Hypothalamus (tissue), 51 donors: ENCODE measurements at places on chromosomes 11 and 22.

- DNase-seq: no peak
These were observed 18.9 kb downstream of the SHANK3 start for GRCh38 chr22:50691521-50691920.

DNA sequence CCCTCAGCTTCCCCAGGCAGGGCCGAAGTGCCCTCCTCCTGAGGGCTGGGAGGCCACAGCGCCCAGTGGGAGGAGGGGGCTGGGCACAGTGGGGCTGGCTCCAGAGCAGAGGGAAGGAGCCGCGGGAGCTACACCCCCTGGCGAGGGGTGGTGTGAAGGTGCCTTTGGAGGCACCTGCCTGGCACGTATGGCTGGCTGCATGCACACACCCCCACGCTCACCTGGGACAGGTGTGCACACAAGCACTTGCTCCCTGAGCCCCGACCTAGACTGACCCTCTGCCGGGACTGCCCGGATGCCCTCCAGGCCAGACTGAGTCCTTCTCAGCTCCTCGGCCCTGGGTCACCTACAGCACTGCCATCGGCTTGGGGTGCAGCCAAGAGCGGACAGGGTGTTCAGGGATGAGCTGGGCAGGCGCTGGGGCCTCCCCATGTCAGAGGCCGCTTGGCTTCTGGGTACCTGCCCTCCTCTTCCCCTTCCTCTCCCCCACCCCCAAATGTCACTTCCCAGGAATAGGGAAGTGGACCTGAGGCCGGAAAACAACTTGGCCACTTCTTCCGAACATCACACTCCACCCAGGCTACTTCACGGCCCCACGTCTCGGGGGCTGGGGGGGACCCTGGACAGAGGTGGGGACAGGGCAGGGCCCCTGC lies 7.4 kb upstream of the PIM3 start:
- DNase-seq: no peak

DNA sequence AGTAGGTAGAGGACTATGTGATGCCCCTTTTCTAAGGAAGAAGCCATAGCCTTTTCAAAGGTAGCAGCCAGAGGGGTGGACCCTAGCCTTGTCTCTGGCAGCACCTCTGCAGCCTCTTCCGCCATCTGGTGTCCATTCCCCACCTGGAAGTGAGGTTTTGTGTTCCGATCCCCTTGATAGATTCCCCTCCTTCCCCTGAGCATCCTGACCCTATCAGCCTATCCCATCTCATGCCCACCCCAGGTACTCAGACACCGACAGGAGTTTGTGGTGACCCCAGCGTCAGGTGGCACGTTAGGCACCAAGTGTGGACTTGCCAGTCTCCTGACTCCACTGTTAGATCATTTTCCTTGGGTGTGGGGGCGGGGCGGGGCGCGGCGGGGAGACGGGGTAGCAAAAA lies 398 bp upstream of the FAM89B start:
- no peak for DNase-seq

DNA sequence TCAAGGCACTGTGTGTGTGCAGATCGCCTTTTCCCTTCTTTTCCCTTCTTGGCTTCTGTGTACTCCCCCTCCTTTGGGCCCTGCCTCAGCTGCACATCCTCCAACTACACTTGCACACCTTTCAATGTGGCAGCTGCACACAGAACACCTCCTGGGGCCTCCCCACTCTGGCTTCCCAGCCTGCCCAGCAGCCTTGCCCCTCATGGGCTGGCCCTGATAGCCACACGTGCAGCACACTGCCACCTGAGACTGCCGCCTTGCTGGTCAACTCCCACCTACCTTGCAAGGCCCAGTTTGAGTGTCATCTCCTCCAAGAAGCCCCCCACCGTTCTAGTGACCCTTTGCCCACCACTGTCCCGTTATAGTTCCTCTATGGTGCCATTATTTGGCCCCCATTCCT lies 77.3 kb upstream of the ARFGAP3 start:
- no peak for DNase-seq

DNA sequence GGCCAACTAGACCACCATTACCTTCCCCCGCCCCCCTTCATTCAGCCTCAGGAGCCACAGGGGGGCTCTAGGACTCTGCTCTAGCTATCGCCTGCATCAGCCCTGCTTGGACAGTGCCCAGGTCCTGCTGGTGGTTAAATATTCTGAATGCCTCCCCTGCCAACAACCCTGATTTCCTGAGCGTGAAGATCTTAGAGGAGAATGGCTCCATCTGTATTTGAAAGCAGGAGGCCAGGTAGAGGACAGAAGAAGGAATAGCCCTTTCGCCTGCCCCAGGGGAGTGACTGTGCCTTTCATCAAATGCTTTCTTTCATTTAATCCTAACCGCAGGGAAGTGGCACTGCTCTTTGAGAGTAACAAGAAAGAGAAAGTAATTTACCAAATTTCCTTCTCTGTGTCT lies 69.2 kb downstream of the ISX start:
- no peak for DNase-seq

- DNase-seq: no peak
These were observed 39.8 kb upstream of the CARS1 start for GRCh38 chr11:3096909-3097530.

- DNase-seq: no peak
These were observed 30.4 kb downstream of the FADD start for GRCh38 chr11:70233511-70233934.

GRCh38 chr22:29907753-29908515 lies 25.0 kb downstream of the MTMR3 start:
- DNase-seq: no peak

DNA sequence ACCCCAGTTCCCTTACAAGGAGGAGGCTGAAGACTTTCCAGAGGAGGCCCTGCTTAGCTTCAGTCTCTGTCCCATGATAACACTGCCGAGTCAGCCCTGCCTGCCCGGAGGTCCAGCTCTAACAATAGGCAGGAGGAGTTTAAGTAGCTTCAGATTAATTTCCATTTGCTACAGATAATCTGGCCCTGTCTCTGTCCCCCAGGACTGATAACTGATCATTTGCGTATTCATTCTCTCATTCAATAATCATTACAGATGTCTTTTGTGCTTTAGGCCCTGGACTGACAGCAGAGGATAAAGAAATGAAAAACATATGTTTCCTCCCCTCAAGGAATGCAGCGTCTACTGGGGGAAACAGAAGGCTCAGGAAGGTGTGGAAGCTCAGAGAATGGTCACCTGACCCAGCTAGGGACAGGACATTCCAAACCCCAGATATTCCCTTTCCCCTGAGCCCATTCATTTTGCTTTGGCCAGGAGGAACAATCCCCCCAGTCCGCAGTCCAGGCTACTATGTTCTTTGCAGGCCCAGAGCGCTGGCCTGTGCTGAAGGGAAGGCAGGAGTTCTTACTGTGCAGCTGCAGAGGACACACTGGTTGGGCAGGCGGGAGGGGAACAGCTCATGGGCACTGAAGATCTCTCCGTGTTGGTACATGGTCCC lies 20.8 kb downstream of the CHRDL2 start:
- no peak for DNase-seq

DNA sequence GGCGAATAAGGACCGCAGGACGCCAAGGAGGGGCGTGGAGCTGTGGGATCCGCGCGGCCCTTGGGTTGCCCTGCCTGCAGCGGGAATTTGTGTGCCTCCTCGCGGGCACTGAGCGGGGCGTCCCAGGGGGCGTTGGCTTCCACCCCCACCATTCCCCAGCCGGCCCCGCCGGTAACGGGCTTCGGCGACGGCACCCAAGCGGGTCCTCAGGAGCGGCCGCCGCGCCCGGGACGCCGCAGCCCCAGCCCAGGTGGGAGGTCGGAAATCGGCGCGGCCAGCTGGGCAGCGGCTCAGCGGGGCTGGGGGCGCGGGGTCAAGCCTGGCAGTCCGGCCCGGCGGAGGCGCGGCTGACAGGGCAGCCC lies 320 bp downstream of the CLTCL1 start:
- no peak for DNase-seq

DNA sequence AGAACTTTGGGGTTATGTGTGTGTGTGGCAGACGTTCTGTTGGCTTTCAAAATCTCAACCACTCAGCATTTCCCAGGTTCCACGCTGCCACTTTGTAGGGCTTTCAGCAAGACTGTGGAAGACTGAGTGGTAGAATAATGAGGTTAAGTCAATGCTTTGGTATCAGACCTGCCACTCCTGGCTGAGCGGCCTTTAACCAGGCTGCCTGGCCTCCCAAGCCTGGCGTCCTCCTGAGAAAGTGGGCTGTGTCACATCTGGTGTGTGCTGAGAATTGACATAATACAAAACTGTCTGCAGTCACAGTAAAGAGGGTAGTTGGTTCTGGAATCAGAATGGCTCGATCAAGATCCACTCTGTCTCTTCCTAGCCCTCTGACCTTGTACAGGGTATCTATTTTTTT lies 126.5 kb downstream of the DBX1 start:
- no peak for DNase-seq

DNA sequence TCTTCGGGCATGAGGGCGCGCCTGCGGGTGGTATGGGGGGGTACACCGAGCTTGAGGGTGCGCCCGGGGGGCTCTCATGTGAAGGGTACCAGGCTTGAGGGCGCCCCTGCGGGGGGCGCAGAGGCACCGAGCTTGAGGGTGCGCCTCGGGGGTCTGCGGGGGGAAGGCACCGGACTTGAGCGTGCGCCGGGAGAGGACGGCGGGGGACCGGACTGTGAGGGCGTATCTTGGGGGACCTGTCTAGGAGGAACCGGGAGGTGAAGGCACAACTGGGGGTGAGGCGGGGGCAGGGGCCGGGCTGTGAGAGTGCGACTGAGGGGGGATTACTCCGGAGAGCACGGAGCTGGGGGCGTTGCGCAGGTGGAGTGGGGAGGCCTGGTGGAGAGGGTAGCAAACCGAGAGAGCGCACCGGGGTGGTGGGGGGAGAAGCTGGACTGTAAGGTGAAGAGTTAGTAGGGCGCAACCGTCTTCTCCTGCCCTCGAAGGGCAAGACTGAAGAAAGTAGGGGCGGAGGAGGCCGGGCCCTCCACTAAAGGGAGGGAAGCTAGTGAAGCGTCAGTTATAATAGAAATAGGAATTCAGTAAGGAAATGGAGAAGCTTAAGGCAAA lies 1.1 kb upstream of the DDX6 start:
- no peak for DNase-seq

DNA sequence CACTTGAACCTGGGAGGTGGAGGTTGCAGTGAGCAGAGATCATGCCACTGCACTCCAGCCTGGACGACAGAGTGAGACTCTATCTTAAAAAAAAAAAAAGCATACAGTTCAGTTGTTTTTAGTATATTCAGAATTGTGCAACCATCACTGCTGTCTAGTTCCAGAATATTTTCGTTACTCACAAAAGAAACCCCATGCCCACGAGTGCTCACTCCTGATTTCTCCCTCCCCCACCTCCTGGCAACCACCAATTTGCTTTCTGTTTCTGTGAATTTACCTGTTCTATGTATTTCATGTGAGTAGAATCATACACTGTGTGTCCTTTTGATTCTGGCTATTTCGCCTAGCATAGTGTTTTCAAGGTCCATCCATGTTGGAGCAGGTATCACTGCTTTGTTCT lies 24.8 kb downstream of the PTPRJ start:
- DNase-seq: no peak

DNA sequence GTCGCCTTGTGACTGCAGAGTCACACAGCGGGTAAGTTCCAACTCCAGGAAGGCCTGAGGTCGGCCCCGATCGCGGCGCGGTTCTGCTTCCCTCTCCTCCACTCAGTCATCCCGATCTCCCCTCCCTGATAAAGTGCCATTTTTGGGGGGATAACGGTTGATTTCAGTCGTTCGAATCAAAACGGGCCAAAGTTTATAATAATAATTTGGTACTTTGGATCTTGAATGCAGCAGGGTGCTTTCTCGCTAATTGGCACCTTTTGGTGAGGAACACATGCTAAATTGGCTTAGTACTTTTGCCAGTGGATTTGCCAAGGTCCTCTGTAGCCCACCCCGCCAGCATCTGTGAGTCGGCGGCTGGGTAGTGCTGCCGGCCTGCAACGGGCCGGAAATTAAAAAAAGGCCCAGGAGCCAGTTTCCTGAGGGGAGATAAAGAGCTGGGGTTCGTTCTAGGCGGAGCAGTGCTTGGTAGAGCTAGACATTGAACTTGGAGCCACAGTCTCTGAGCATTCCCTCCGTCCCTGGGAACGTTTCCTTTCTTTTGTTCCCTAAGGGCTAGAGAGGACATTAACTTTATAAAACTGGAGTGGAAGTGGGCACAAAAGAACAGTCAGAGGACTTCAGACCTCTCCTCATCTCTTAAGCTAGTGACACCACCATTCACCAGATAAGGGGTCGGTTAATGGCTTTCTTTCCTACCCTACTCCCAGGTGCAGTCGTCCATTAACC lies 997 bp downstream of the UBE2L3 start:
- no peak for DNase-seq

DNA sequence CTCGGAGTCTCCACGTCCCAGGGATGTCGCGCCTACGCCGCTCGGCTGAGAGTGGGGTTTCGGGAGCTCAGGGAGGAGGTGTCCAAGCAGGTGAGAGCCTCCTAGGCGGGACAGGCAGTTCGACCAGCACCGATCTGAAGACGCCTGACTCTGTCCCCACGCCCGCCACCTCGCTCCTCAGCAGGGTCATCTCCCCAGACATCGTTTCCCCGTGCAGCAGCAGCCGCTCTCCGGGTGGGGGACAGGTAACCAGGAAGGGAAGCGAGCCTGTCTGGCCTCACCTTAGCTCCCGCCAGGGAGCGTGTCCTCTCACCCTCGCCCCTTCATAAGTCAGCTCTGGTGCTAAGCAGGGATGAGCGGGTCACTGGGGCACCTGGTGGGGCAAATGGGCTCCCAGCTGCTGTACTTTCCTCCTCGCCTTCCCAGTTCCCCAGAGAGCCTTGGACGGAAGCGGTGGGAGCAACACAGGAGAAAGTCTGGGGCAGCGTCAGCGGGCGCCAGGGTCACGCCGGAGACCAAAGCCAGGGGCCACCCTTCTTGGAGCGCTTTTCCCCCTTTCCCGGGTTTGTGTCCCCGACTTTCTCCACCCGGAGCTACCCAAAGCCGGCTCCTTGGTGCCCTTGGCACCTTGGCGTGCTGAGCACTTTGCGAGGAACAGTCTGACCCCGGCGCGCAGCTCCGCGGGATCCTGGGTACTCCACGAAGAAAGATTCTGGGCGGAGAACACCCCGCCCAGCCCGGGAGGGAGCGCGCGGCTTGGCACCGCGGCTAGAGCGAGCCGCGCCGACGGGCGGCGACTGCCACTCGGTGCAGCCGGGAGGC lies 1.6 kb downstream of the SPON1 start:
- DNase-seq: no peak

DNA sequence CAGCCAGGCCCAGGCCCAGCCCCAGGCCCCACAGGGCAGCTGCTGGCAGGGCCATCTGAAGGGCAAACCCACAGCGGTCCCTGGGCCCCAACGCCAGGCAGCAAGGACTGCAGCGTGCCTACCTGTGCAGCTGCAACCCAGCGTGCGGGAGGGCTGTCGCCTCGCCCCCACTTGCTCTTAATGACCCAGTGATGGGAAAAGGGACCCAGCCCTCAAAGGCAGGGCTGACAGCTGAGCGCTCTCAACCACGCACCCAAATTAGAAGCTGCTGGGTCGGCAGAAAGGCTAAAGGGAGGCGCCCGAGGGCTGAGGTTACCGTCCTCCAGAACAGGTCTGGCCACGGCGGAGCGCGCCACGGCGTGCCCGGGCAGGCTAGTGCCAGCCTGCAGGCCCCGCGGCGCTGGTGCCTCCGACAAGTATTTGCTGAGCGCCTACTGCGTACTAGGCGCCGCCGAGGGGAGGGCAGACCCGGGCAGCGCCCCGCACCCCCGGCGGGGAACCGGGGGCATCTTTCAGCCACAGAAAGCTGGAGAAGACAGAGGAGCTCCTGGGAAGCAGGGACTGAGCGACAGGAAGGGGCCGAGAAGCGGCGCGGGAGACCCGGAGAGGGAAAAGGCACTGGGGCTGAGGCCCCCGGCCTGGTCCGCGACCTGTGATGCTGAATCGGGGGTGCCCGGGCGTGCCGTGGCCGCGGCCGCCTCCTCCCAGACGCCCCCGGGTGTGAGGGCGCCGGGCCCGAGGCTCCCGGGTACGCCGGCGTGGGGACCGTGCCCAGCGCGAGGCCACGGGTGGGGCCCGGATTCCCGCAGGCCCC lies 773 bp downstream of the HRAS start:
- DNase-seq: no peak

- no peak for DNase-seq
These were observed 7.5 kb downstream of the DGCR8 start for GRCh38 chr22:20087319-20088262.
